ENCODE measurements at places on chromosomes 7 and 10.
A peak's percentile ranks its signal among the peaks of the same experiment; 100 is the strongest.

DNA sequence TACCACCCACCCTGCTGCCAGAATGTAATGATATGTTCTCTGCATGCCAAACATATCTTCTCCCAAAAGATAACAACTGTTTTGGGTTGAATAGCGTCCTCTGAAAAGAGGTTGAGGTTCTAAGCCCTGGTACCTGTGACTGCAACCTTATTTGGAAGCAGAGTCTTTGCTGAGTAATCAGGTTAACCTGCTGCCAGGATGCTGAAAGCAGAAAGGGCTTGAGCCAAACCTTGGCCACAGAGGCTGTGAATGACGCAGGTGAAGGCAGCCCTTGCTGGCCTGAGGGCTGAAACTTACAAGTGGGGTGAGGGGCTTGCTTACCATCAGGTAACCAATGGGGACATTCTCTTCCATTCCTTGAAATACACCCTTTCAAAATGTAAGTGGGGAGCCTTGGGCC is 151.8 kb upstream of the RHEB start:
- DNase-seq, result no peak

DNA sequence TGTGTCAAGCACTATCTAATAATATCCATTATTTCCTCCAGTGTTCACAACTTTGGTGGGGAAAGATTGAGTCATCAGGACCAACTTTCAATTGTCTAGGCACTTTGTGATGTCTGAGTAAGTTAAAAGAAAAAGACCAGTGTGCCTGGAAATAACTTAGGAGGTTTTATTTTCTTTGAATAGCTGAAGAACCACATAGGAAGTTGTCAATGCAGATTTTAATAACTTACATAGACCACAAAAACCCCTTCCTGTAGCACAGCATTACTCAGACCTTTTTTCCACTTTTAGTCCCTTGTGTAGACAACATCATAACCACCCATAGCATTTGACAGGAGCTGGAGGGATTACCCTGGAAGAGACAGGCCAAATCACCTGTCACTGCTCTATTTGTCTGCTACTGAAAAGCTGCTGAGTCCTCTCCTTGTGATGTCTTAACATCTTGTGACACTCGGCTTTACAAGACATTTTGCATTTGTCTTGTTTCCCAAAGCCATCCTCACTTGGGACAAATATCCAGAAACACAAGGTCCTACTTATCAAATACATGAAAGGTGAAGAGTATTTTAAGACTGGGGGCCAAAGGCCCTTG is 241.5 kb upstream of the PTER start:
- no peak for DNase-seq

- no peak for DNase-seq
Measured at GRCh38 chr10:20110125-20111100, 294.2 kb downstream of the PLXDC2 start.

DNA sequence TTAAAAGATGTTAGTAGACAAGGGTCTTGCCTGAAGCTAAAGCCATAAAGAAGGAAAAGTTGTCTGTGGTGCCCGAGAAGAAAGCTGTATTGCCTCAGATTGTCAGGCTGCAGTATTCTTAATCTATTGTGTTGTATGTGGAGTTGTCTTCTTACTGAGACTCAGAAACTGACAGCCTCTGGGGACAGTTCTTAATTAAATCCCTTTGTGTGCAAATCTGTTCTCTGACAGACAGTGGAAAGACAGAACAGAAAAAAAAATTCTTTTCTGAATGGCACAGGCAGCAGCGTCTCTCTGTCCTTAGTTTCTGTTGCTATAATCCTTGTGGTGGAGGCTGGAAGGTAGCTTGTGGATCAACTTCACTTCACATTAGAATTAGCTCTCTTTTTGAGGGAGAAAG is 16.8 kb downstream of the VWC2 start:
- DNase-seq, result no peak

GRCh38 chr7:154438571-154439367 is 386.6 kb downstream of the DPP6 start:
- DNase-seq, result no peak

- DNase-seq, result no peak
Measured at GRCh38 chr10:93461807-93462178, 20.3 kb downstream of the MYOF start.

DNA sequence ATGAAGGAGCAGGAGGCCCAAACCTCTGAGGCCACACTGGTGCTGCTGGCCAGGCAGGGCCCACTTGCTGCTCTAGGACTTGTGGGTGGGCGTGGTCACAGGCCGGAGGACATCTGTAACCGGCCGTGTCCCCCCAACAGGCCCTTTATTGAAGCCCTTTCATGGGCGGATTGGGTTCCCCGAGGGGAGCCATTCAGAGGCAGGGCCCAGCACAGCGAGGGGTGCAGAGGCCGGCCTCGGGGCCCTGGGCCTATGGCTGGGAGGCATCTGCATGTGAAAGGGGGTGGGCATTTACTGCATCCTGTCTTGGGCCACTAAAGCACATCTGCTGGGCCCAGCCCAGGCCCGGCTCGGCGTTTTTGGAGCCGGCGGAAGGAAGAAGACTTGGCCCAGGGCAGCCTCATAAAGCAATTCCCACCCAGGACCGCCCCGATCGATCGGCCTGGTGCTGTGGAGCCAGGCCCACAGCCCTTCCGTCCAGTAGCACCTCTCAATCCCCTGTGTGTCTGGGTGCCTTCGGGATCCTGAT is 8.4 kb downstream of the LHPP start:
- DNase-seq, result no peak

DNA sequence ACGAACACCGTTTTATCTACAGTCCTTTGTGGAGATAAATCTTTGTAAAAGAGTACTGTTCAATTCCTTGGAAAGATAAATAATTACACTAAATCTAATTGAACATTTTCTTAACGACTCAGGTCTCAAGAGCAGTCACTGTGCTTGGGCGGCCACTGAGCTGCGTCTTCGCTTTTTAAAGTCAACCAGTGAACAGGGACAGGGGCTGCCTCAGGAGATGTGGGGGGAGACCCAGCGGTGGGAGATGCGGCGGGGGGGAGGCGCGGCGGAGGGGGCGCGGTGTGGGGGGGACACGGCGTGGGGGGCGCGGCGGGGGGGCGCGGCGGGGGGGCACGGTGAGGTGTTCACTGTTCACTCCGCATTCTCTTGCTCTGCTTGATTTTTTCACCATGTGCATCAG is 39.8 kb downstream of the CAMK2B start:
- no peak for DNase-seq

- no peak for DNase-seq
Measured at GRCh38 chr10:110361800-110362456, 57.2 kb upstream of the SMNDC1 start.

- no peak for DNase-seq
Measured at GRCh38 chr7:36015733-36016132, 137.3 kb upstream of the EEPD1 start.

- no peak for DNase-seq
Measured at GRCh38 chr10:22611425-22612115, 102.8 kb downstream of the PIP4K2A start.

DNA sequence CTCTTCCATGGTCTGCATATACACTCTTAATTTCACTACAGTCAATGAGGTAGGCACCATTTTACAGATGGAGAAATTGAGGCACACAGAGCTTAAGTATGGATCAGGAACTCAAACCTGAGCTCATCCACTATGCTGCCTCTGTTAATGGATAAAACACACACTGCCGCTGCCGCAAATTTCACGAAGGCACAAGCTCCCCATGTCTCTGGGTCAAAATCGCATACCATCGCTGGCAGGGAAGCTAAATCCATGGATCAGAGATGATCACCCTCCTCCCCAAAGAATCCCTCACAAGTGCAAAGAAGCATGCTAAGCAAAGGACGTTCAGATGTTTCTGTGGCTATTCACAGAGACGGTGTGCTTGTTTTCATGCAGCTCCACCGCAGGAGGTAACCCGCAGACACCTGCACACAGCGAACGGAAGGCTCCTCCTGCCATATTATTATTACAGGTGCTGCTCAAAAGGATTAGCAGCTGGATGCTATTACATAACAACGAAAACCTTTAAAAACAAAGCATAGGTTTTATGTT is 109.3 kb downstream of the UBE2H start:
- no peak for DNase-seq

GRCh38 chr10:102405108-102405571 is 9.6 kb downstream of the NFKB2 start:
- no peak for DNase-seq

- DNase-seq, result no peak
Measured at GRCh38 chr10:96327462-96327861, 23.2 kb downstream of the DNTT start.

DNA sequence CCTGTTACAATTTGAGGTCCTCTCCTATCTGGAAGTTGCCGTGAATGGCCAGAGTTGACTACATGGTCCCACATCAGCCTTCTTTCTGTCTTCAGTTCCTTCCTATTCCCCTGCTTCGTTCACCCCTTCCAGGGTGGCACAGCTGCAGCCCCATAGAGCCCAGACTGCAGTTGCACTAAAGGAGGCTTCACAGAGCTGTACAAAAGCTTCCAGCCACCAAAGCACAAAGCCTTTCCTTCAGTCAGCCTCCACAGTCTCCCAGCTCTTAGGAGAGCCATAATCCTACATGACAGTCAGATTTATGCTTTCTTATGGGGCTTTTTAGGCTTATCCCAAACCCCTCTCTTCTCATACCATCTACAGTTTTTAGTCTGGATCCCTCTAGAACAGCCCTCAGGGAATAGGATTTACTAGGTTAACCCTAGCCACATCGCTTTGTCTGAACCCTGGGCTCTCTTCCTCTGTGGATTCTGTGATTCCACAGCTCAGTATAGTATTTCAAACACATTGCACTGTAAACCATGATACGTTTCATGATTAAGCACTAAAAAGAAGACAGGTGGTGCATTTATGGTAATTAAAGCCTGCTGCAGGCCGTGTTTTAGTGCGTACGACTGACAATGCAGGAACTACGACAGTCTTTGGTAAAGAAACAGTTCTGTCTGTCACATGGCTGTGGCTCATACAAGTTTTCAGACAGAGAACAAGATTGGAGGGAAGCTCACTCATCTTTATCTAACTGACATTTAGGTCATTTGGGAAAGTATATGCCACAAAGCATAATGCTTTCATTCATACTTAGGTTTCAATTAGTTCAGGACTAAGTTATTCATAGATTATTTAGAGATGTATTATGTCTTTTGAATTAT is 208.3 kb upstream of the KMT2E start:
- no peak for DNase-seq

GRCh38 chr10:81875467-81876252 is 666 bp downstream of the NRG3 start:
- no peak for DNase-seq

- DNase-seq, result no peak
Measured at GRCh38 chr7:69959789-69960499, 361.7 kb downstream of the AUTS2 start.

DNA sequence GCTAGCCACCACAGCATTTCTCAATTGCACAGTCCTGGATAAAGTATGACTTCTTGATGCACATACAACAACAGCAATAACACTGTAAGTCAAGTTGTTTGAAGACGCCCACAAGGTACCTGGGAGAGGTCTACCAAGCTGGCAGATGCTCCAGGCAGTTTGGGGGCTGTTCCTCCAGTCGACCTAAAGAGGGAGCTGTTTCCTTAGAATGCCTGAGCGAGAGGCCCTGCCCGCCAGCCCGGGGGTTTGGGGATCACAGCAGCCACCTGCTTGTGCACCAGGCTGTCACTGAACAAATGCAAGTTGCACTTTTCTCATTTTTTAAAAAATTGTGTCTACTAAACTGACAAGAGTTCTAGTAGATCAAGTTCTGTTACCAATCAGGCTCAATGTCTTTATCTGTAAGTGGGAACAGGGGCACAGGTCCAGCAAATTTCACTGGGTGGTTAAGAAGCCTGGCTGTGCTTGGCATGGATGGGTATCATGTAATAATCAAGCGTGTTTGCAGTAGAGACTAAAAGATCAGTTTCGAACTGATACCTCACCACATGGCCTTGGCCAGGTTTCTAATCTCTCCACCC is 193.8 kb upstream of the ADO start:
- DNase-seq, result peak; percentile 27

GRCh38 chr7:99446096-99446495 is 7.4 kb downstream of the CPSF4 start:
- DNase-seq, result no peak

DNA sequence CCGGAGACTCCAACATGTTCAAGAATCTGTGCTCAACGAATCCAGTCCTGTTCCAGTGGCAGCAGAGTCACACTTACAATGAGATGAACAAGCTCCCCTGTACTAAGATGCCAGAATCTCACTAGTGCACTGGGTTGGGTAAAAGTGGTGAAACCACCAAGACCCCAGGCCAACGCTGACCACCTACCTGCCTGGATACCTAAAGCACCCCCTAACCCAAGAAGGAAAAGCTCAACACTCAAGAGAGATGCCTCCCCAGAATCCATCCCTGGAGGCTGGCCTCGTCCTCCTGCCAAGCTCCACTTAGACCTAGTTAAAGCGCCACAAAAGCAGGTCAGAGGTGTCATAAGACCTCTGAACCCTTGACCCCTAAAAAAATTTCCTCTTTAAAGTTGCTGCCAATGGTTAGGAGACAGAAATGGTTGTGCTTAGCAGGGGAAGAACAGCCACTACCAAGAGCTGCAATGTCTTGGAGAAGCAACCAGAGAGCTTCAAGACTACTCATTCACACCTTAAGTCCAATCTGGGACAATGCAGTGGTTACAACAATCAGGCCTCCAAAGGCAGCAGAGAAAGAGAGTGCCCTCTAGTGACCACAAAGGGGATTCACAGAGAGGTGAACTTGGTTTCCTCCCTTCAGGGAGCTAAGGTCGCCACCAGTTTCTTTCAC is 94.6 kb upstream of the MACROH2A2 start:
- no peak for DNase-seq

- DNase-seq, result no peak
Measured at GRCh38 chr10:48708144-48708543, 23.5 kb downstream of the WDFY4 start.

DNA sequence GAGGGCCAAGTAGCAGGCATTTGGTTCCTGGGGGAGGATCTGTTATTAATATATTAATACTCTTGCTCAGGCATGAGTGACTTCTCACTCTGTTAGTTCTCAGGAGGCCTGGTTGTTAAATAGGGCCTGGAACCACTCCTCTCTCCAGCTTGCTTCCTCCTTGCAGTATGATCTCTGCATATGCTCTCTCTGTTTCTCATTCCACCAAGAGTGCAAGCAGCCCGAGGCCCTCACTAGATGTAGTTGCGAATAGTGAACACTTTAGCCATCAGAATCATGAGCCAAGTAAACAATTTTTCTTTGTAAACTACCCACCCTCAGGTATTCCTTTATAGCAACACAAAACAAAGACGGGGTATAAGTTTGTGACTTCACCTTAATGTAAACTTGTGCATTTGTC is 784.3 kb downstream of the DNAJB9 start:
- no peak for DNase-seq

DNA sequence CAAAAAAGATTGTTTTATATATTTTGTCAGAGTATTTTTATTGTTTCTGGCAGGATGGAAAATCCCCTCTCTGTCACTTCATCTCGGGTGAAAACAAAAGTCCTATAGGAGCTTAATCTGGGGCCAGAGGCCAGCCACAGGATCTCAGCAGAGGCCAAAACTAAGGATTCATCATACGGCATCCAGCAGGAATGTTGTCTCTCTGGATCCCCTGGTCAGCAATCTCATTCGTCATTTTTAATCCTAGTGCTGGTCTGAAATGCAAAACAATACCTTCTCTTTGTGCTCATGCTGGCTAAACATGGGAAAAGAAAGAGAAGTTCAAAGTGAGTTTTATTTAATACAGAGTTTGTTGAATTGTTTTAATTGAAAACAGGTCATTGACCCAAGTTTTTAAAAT is 482.5 kb upstream of the AUTS2 start:
- DNase-seq, result no peak
